Breast epithelium (tissue), 4 donors: ENCODE measurements at places on chromosomes 6 and 20. TPM values are rescaled to one million over a fixed set of nuclear protein-coding genes. Genes with fewer than 3 reads are reported as not detected.
A peak's percentile ranks its signal among the peaks of the same experiment; 100 is the strongest.

The C4A gene
- total RNA-seq: 230 TPM

The DDO gene
- 4.7 TPM for total RNA-seq

The ADGRF1 gene
- total RNA-seq: 0.66 TPM

The MUC22 gene
- total RNA-seq: not detected

The YIPF3 gene
- 100 TPM for total RNA-seq

- no peak overlapping the region for H3K4me3 ChIP-seq
- DNase-seq: no peak
- no peak overlapping the region for H3K27ac ChIP-seq
- no peaks in the 10 kb centered on the region for H3K27me3 ChIP-seq
Measured at GRCh38 chr20:7971536-7972280, 31.4 kb upstream of the HAO1 start.

- no peak for DNase-seq
- H3K27ac ChIP-seq: peak overlapping the region; percentile 96
- H3K27me3 ChIP-seq: no peaks in the 10 kb centered on the region
- no peaks in the 10 kb centered on the region for H3K36me3 ChIP-seq
Measured at GRCh38 chr20:32819992-32820697, 391 bp downstream of the MAPRE1 start.

- no peaks in the 10 kb centered on the region for H3K27me3 ChIP-seq
- no peak overlapping the region for H3K27ac ChIP-seq
- H3K4me1 ChIP-seq: no peaks in the 10 kb centered on the region
- H3K4me3 ChIP-seq: no peak overlapping the region
Measured at GRCh38 chr6:82183642-82184282, 63.8 kb downstream of the IBTK start.

- H3K27ac ChIP-seq: no peak overlapping the region
- no peaks in the 10 kb centered on the region for H3K27me3 ChIP-seq
- H3K4me1 ChIP-seq: no peaks in the 10 kb centered on the region
- no peak for DNase-seq
Measured at GRCh38 chr6:162123797-162124196, 603.8 kb downstream of the PRKN start.

GRCh38 chr6:1267057-1267732, 44.7 kb upstream of the FOXQ1 start:
- no peaks in the 10 kb centered on the region for H3K27me3 ChIP-seq
- H3K4me1 ChIP-seq: no peaks in the 10 kb centered on the region
- no peaks in the 10 kb centered on the region for H3K36me3 ChIP-seq
- no peak overlapping the region for H3K27ac ChIP-seq

DNA sequence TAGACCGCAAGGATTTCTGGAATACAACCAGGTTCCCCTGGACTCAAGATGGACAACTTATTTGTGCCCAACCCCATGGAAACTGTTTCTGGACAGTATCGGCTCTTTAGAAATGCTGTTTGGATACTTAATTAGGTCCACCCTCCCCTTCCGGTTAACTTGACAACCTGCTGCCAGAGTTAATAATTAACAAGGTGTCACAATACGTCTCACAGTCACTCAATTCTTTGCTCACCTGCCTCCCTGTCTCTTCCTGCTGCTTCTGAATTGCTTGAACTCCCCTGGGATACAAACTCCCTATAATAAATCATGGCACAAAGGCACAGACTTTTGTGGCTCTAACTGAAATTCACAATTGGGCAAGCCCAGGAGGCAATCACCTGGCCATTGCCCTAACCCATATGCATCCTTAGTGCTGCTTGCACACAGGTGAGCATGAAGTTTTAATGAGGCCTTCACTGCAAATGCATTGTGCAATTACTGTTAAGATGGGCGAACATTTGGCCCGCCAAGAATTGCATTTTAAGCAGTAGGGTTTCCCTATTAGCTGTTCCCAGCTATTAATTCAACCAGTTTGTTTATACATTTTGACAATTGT, 504.4 kb upstream of the NOX3 start:
- no peaks in the 10 kb centered on the region for H3K27me3 ChIP-seq
- no peaks in the 10 kb centered on the region for H3K4me1 ChIP-seq
- H3K4me3 ChIP-seq: no peak overlapping the region
- no peak overlapping the region for H3K27ac ChIP-seq

DNA sequence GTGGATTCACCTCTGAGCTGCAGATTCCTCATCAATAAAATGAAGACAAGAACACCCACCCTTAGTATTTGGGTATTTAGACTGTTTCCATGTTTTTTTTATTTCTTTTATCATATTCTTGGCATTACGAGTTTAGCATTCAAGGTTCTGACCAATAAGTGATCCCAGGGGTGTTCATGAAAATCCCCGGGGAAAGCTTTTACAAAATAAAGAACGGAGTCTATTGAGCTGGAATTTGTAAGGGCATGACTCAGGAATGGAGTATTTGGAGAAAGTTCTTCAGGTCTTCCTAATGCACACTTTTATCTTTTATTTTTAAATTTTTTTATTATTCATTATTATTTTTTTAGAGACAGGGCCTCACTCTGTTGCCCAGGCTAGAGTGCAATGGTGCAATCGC, 19.4 kb upstream of the TOX2 start:
- no peak overlapping the region for H3K27ac ChIP-seq
- H3K27me3 ChIP-seq: peaks cover 9% of the 10 kb centered on the region
- no peak for DNase-seq
- no peak overlapping the region for H3K4me3 ChIP-seq
- H3K36me3 ChIP-seq: no peaks in the 10 kb centered on the region

- no peaks in the 10 kb centered on the region for H3K27me3 ChIP-seq
- no peaks in the 10 kb centered on the region for H3K4me1 ChIP-seq
- no peak overlapping the region for H3K4me3 ChIP-seq
- no peak for DNase-seq
Measured at GRCh38 chr6:135117413-135117968, 62.9 kb upstream of the HBS1L start.
